Central memory CD4-positive, alpha-beta T cell (primary cell): ENCODE measurements at places on chromosomes 1 and 21.

GRCh38 chr1:201491896-201492511 lies 14.9 kb downstream of the CSRP1 start:
- DNase-seq = no peak

DNA sequence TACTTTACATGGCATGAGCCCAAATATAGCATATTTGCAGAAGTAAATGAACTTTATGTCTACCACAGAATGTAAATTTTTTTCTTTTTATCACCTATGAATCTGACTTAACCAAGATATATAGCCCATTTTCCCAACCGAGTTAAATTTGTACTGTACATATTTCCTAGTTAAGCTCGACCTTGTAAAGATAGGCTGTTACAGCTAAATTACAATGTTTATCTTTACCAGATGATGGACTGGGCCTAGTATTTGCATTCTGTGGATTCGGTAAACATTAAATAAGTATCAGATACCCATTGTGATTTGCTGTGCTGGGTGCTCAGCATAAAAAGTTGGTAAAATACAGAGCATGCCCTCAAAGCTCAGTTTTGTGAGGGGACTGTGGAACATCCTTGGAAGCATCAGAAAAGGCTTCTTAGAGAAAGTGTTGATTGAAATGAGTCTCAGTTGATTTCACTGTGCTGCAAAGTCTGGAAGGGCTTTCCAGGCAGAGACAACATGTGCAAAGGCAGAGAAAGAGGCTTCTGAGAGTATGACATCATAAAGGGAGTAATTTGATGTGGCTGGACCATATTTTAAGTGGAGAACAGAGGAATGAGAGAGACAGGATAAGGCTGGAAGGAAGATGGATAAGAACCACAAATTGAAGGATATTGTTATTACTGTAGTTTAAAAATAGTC lies 27.4 kb downstream of the MORC3 start:
- no peak for DNase-seq

DNA sequence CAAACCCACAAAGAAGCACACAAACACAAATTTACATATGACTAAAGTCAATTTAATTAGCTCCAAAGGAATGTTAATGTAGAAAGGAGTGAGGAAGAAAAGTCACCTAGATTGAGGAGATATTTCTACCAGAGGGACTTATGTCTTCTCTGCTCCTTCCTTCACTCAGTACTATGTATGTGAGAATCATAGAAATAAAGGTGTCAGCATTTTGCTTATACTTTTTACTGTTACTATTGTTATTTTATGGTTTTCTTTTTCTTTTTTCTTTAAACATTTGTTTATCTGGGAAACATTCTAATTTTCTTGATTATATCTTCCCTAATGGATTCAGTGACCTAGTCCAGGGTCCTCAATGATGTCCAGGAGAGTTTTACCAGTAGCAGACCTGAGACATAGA lies 511.9 kb upstream of the NCAM2 start:
- no peak for DNase-seq

- no peak for DNase-seq
These were observed 143.3 kb downstream of the RPS6KC1 start for GRCh38 chr1:213194383-213194782.

- peak; percentile 76 for DNase-seq
These were observed at the start of gene SLC45A1 for GRCh38 chr1:8317647-8318381. Gene SLC45A1 (plus strand): TSS chr1:8318114. CDS start chr1:8324330, 6,216 bp downstream.

DNA sequence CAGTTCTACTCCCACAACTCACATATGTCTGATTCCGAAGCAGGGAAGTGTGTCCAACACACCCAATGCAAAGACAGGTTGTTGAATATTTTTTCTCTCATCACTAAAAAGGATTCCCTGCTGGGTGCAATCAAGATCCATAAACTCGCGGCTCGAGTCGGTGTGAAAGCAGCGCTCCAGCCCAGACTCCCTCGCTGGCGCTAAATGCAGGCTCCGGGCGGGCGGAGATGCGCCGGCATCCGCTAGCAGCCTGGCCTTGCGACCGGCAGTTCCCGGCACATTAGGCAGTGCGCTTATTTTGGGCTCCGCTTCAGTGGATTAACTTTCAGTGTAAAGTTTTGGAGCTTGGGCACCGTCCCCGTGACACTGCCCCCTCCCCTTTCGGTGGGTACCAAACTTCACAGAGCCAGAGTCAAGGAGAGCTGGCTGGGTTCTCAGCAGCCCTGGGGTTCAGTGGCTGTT lies 87.7 kb upstream of the POU3F1 start:
- DNase-seq = no peak

DNA sequence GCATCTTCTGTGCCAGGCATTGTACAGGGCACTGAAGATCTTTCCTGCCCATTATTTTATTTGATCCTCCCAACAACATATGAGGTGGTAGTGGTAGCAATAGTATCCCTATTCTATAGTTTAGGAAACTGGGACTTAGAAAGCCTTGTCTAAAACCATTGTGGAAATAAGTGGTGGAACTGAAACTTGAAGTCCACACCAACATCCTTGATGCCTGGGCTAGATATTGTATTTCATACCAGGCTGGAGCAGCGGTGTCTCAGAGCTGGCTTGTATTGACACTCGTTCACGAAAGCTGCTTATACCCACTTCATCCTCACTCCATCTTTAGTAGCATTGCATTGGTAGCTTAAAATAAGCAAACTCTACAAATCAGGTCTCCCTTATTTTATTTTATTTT lies 9.7 kb upstream of the CTSS start:
- no peak for DNase-seq

DNA sequence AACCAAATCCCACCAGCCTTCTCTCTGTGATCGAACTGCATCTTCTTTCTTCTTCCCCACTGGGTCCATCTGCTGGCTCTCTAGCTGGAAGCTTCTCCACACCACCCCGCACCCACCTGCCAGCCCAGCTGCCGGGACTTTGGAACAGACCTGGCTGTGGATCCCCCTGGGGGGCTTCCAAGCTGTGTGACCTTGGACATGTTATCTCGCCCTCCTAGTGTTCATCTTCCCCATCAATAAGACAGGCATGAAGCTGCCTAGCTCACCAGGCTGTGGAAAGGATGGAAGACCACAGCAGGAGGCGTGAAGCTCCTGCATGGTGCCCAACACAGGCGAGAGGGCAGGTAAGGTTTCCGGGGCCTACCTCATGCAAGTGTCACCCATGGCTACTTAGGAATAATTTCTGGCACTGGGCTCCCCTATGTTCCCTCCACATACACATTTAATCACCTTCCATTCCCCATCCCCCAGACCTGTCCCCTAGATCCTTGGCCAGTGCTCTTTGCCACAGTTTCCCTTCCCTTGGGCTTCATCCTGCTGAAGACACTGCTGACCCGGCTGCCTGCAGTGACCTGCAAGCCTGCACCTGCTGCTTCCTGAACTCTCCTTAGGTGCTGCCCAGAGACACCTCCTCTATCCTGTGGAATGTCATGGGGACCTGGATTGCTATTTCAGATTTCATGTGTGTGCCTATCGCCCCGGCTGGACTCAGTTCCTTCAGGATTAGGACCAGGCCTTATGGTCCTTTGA lies 13.2 kb upstream of the C2CD2 start:
- no peak for DNase-seq

GRCh38 chr1:14415396-14415795 lies 183.1 kb upstream of the KAZN start:
- no peak for DNase-seq

- DNase-seq = no peak
These were observed 1.4 kb upstream of the MIA3 start for GRCh38 chr1:222616525-222616924.

- no peak for DNase-seq
These were observed 4.5 kb downstream of the LEFTY2 start for GRCh38 chr1:225936523-225936922.

DNA sequence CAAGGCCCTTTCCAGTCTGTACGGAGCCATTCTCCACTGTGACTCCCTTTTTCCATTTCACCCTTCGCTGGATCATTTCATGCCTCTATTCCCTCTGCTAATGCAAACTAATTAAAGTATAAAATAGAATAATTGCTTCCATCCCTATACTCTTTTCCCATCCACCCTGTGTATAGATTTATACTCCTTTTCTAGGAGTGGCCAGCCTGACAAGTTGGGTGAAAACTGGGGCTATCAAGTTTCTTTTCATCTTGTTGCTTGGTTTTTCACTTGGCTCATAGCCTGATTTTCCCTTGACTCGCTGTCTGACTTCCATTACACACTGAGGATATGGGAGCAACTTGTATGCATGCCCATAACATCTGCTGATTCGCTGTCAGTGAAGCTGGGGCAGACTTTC lies 107.0 kb downstream of the PLXNA2 start:
- DNase-seq = no peak

DNA sequence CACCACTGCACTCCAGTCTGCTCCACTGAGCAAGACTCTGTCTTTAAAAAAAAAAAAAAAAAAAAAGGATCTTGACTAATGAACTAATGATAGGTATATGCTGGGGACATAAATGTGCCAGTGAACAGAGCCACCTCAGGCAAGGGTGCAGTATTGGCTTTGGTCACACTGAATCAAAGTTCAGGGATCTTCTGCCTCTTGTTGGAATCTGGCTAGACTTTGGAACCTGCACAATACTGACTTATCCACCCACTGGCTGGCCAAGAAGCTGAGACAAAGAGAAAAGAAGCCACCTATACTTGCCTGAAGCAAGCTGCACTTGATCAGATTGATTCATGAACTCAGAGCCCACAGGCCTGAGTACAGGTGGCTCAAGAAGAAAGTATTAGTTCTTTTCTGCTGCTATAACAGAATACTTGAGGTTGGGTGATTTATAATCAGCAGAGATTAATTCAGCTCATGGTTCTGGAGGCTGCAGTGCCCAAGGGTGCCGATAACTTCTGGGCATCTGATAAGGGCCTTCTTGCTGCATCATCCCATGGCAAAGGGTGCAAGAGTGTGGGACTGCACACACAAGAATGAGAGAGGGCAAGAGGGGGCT lies 172.0 kb downstream of the FGGY start:
- no peak for DNase-seq

DNA sequence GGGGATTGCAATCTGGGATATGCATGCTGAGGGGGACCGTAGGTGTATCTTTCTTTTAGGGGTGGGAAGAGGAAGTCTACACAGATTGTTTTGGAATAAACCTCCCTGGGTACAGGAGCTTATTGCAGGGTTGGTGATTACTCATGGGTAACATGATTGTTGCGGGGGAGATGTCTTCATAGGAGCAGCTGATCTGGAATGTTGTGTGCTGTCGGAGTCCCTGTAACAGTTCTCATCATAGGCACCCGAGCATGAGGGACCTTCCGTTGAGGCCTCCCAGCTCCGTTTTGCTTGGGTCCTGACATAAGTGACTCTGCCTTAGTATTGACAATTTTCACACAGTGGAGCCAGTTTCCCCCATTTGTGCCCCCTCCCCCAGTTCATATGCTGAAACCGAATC lies 4.2 kb upstream of the PRXL2B start:
- no peak for DNase-seq

GRCh38 chr1:221778535-221779142 lies 36.8 kb upstream of the DUSP10 start:
- peak; percentile 36 for DNase-seq

DNA sequence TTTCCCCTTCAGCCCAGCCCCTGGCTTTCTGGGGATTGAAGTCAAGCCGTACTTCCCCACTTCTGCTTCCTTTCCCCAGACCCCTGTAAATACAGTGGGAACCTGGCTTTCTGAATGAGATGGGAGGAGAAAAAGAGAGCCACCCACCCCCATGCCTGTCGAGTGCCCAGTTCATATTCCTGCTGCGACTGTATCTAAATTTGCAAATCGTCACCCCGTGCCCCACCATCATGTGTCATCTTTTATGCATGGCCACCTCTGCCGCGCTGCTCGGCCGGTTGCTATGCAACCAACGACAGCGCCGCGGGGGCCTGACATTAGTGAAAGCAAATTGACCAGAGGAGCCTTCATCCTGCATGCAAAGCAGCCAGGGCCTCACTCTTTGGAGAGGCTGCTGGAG lies 143.0 kb downstream of the ELAVL4 start:
- no peak for DNase-seq

GRCh38 chr1:227244339-227245118 lies 73.8 kb downstream of the CDC42BPA start:
- DNase-seq = no peak

- DNase-seq = no peak
These were observed 9.3 kb upstream of the MMEL1 start for GRCh38 chr1:2642131-2642559.

DNA sequence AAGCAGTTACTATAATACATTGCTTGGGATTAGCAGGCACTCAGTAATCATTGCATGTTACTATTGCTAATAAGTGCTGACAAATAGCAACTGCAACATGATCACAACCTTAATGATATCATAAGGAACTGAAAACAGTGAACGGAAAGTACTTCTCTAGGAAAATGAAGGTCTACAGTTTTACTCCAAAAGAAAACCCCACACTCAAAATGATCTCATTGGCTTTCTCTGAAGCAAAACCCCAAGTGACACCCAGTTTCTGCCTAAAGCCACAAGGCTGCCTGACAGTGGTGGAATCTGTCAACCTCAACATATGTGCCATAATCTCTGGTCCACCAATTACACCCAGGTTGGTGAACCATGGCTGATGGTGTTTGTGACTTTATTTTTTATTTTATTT lies 137.6 kb downstream of the PTGER3 start:
- DNase-seq = no peak

DNA sequence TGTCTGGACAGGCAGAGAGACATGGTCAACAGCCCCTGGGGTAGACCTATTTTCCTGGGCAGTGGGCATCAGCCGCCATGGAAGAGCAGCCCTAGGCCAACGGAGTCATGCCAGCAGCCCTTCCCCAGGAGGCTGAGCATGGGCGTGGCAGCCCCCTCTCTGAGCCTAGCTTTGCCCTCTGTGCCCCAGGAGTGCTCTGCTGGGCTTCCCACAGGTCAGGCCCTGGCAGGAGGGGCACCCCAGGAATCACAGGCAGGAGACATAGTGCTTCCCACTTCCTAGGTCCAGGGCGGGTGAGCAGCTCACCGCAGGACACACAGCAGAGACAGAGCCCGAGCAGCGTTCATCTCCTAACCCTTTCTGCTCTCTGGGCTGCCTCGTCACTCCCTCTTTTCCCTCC lies 132.8 kb downstream of the GLIS1 start:
- no peak for DNase-seq

DNA sequence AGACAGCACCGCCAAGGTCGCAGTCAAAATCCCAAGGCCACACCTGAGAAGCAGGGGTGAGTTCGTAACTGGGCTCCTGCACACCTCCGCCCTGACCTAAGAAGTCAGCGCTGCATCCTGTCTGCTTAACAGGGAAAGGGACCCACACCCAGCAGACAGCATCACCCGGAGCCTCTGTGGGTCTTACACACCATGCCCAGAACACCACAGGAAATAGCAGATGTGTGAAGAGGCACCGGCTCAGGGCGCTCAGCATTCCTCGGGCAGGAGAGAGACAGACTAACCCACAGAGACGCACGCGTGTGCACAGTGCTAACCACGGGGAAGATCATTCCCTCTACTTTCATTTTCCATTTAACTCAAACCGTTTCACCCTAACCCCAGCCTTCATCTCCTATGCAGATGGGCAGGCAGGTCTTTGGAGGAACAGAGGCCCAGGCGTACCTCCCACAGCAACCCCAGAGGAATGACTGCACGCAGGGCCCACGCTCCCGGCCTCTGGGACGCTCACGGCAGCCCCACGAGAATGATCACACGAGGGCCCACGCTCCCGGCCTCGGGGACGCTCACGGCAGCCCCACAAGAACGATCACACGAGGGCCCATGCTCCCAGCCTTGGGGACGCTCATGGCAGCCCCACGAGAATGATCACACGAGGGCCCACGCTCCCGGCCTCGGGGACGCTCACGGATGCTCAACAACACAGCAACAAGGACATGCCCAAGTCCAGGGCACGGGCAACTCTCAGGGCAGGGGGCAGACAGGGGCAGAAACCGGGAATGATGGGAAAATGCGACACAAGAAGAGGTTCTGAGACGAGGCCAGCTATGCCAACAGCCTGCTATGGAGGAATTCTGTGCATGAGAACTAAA lies 20.9 kb downstream of the POFUT2 start:
- DNase-seq = peak; percentile 75
